Fibroblast of pulmonary artery (primary cell): ENCODE measurements at places on chromosomes 7 and 10.

GRCh38 chr10:124180044-124180745 is 86.8 kb upstream of the CHST15 start:
- no peak for DNase-seq

DNA sequence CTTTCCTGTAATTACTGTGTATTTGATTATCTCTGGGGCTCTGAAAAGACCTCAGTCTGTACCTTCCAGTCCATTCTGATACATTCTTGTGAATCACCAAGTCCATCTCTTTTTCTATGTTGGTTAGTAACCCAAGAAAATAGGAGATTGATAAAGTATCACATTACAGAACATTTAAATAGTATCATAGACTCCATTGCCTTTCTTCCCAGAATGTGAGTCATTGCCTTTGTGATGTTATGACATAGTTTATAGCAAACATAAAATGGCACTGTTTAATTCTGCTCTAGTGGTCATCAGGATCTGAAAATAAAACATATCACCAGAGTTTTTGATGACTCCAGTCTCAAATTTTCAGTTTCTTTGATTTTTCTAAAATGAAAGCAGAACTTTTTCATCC is 78.4 kb downstream of the NRG3 start:
- peak; percentile 62 for DNase-seq

GRCh38 chr10:103691723-103692435 is 163.5 kb downstream of the SH3PXD2A start:
- no peak for DNase-seq

- no peak for DNase-seq
These were observed 33.3 kb downstream of the CC2D2B start for GRCh38 chr10:95941115-95941514.

DNA sequence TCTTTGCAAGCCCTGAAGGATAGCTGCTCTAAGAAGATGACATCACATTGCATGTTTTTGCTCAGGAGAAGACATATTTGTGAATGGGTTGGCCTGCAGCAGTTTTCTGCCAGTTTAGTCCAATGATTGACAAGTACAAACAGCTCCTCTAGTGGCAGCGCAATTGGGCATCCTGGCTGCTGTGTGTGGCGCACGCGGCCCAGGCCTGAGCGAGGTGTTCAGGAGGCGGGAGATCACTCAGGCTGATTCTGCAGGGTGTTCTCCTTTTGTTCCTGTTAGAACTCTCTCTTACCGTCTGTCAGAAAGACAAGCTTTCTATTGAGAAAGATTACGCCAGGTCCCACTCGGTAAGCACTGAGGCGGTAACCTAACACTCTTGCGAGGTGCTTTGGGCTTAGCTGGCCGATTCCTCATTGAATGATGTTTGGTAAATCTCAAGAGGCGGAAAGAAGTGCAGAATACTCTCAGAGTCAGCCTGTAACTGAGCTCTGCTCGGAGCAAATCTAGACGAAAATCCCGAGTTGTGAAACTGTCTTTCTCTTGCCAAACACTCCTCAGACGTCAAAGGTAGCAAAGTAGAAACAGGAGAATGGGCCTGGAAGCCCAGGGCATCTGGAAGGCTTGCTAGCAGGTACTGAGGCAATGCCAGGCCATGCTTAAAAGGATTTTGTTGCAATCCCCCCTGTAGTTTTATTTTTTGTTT is 219.2 kb upstream of the BMPER start:
- no peak for DNase-seq

GRCh38 chr7:11633310-11633709 is 198.7 kb downstream of the THSD7A start:
- no peak for DNase-seq
